ENCODE measurements at places on chromosomes 7 and 10.

DNA sequence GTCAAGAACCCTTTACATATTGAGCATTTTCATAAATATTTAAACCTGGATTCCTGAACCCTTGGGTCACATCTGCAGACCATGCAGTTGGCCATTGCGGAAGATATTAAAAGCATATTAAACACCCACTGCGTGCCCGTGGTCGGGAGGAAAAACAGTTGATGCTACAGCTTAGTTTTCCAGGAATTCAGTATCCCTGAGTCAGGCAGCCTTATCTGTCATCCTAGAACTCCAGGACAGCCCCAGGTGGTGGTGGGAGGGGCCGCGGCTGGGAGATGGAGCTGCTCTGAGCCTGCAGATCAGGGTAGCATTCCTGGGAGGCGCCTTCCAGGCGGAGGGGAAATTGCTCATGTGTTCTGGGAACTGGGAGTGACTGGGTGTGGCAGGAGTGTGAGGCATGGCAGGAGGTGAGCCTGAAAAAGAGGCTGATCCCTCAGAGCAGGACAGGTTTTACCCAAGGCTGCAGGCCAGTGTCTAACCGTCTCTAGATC is 222.9 kb upstream of the SH2B2 start:
- no peak for DNase-seq

DNA sequence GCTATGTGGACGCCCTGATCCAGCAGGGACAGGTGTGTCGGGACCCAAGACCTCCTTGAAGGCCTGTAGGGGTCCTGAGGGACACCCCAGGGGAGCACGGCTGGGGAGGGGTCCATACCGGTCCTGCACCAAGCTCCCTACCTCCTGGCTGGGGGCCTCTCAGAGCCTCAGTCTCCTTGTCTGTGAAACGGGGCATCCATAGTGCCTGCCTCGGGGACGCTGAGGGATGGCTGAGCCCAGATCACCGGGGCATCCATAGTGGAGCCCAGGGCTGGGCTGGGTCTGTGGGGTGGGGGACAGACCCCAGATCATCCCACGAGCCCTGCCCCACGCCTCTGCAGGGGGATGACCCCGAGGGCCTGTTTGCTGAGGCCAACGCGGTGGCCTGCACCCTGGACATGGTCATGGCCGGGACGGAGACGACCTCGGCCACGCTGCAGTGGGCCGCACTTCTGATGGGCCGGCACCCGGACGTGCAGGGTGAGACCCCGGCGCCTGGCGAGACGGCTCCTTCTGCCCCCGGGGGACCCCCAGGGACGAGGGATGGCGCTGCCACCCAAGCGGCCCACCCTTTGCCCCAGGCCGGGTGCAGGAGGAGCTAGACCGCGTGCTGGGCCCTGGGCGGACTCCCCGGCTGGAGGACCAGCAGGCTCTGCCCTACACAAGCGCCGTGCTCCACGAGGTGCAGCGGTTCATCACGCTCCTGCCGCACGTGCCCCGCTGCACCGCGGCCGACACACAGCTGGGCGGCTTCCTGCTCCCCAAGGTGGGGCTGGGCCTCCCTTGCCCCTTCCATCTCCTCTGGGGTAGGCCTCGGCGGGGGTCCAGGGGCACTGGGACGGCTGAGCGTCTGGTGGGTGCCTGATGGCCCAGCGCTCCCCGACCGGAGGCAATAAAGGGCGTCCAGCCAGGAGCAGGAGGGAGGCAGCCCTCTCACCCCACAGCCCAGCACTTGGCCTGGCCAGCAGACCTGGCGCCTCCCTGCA is 4.1 kb downstream of the CYP2W1 start:
- DNase-seq = no peak

- DNase-seq = no peak
Measured at GRCh38 chr7:127320974-127321373, 68.2 kb upstream of the GRM8 start.

DNA sequence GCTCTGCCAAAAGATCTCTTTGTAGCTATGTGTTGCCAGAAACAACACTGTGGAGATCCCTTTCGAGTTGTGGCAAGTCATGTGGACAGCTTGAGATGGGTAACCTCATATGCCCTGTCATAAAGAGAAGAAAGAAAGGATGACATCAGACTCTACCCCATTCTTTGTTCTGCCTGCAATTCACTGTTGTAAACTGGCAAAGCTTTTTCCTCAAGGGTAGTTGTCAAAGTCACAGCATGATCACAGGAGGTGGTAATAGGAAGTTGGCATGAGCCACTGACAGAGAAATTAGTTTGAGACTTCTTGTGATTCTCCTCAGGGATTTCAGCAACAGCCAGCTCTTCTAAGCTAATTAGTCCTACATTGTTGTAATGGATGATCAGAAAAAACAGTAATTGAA is 19.4 kb upstream of the MINDY3 start:
- no peak for DNase-seq

GRCh38 chr7:29806208-29806994 is at the start of gene WIPF3:
Gene WIPF3 (plus strand): TSS chr7:29806508. CDS start chr7:29834725, 28,217 bp downstream.
- DNase-seq = no peak

DNA sequence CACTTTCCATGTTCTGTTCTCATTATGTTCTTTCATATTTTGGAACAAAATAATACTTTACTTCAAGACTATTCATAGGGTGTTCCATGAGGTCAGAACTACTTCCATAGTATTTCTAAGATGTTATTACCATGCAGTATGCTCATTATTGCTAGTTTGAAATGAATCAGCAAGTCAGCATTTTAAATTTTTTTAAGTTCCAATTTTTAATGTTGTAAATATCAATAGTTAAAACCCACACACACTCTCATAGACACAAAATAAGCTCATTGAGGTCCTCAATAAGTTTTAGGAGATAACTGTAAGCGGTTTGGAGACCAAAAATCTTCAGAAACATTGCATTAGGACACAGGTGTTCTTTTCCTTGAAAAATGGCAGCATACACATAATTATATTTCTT is 550.7 kb downstream of the AUTS2 start:
- no peak for DNase-seq

GRCh38 chr10:91983416-91983815 is 59.8 kb downstream of the BTAF1 start:
- no peak for DNase-seq
